Dermis microvascular lymphatic vessel endothelial cell (primary cell): ENCODE measurements at places on chromosomes 5 and 9.

GRCh38 chr9:134721344-134721743 is 79.7 kb downstream of the COL5A1 start:
- no peak for DNase-seq

DNA sequence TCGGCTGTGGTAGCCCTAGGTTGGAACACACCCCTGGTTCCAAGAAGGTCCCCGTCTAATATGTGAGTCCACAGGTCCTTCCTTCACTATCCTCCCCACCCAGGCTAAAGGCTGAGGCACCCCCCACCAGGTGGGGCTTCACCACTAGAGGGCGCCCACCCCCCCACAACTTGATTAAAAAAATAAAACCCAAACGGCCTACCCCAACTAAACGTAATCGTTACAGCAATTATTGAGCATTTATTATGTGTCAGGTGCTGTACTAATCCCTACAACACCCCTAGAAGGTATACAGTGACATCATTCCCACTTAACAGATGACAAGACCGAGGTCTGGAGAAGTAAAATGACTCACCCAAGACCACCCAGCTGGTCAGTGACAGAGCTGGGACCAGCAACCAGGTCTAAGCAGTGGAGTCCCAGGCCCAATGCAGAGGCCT is 65.0 kb downstream of the FGF18 start:
- no peak for DNase-seq

GRCh38 chr5:157732596-157733262 is 1.5 kb downstream of the THG1L start:
- DNase-seq = no peak

DNA sequence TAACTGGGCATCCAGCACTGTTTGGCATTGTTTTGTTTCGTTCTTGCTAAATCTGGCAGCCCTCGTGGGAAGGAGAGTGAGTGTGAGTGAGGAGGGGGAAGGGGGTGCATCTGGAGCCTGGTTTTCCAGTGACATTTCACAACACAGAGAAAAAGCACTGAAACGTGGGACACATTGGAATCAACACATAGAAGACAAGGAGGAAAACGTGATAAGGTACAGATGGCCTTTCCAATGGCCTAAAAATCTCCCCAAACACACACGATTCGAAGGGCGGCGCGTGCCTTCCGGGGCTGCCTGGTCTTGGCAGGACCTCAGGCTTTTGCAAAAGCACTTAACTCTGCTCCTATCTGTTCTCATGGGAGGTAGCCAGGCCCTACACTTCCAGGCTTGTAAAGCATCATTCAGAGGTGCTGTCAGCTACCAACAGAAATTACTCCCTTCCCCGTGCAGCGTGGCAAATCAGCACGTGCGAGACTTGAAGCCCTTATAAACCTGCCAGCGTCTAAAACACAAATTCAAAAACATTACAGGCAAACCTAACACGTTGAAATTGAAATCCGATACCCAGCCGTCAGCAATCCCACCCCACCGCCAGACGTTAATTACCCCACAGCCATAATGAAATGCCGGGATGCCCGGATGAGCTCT is 129.4 kb downstream of the OLFM1 start:
- DNase-seq = no peak

DNA sequence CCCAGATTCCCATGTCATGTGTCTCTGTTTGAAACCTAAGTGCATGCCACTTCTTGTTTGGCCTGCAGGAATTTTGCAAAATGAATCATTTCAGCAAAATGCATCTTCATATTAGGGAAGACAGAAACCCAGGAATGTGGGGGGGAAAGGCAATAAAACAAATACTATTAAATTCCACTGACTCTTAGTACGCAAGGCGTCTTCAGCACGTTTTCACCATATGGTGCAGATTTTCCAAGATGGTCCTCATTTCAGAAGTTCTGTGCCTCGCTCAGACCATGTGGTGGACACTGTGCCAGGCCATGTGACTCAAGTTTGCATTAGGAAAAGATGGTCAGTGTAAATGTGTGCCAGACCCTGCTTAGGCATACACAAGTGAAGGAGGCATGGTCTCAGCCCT is 184.0 kb downstream of the ACTL7B start:
- DNase-seq = no peak

DNA sequence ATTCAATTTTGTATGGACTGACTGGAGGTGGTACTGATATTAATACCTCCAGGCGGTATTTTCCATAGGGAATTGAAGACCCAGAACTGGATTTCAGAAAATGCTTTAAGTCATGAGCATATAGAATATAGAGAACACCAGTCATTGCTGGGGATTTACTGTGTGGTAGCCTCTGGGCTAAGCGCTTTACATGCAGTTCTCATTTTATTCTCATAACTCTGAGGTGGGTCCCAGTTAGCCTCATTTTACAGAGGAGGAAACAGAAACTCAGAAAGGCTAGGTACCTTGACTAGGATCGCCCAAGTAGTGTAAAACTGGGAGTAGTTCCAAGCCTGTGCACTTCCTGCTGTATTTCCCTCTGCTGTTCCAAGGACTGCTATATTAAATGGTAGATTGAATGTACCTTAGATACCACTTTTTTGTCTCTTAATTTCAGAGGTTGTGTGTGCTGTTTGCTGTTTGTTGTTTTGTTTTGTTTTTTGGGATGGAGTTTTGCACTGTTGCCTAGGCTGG is 13.8 kb downstream of the SLC44A1 start:
- no peak for DNase-seq

GRCh38 chr5:66595756-66596635 is at the start of gene MAST4:
MAST4 (plus strand) TSS chr5:66596393; CDS start chr5:66596656, 263 bp downstream.
- peak; percentile 60 for DNase-seq

DNA sequence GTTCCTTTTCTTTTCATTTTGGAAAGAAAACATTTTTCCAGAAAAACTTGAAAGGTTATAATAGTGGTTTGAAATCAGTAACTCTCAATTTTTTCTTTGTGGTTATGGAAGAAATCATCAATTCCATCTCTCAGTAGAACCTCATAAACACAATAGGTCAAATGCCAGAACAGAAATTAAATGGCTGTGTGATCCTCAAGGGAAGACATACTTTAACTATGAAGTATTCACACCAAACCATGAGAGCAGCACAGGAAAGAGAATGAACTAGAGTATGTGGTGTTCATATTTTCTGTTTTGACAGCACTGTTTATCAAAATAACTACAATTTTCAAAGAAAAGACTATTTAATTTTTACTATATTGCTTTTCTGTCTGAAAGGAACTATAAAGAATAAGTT is 29.7 kb upstream of the EFNA5 start:
- DNase-seq = no peak

GRCh38 chr9:78542491-78543181 is 245.7 kb downstream of the PSAT1 start:
- no peak for DNase-seq

DNA sequence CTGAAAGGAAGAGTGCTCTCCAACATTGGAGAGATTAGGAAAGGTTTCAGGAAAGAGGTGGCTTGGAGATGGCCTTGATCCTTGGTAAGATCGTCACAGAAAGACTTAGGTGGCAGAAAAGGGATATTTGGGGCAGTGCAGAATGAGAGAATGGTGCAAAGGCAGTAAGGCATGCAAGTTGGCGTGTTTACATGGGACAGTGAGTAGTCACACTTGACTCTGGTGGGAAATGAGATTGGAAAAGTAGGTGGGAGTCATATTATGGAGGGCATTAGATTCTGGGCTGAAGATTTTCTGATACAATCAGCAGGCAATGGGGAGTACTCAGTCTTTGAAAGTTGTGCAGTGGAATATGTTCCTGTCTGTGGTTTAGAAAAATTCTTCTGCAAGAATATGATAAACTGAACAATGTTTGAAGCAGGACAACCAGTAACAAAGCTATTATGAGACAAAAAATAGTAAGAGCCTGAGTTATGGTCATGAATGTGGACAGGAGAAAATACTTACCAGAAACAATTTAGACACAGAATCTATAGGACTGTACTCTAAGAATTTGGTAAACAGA is 76.2 kb upstream of the ANKRD55 start:
- no peak for DNase-seq

DNA sequence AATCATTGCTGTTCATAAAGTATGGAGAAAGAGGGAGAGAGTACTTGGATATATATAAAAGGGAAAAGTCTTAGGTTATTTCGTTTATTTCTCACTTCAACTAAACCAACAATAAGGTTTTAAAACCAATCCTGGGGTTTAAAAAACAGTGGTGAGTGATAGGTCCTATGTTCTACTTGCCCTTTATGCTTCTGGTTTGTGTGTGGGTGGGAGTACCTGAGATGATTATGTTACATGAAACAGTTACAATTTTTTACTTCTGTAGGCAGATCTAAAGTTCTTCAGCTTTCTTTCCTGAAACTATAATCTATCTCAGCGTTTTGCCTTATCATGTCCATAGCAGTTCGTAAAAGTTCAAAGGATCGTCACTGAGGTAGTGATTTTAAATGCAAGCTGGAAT is 49.2 kb downstream of the STX17 start:
- no peak for DNase-seq
